ENCODE measurements at places on chromosomes 6 and 20.

DNA sequence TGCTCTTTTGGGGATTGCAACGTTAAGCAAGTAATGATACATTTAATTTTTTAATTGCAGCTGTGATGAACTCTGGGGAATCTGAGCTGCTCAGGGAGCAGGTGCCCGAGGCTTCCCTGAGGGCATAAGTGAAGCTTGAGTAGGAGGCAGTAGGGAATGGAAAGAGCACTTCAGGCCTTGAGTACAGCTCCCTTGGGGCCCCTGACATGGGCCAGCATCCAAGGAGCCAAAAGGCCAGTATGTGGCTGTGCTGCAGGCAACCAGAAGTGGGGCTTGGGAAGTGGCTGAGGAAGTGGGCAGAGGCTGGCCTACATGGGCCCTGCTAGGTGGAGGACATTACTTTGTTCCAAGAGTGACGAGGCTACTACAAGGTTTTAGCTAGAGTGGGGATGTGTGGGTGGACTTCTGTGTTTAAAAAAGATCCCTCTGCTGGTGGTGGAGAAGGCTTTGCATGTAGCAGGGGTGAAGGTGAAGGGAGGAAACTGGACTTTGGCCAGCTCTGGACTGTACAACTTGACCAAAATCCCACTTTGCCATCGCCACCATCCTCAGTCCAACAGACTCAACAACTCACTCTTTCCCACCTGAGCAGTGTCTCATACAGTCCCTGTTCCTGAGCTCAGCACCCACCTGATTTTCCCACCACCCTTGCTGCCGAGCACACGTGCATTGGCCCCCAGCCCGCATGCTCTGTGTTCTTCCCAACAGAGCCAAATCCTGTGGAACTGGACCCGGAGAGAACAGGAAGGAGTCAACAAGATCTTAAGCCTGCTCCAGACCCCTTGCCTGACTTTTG lies 10.9 kb upstream of the ZNF831 start:
- peak overlapping the region; percentile 56 for H3K4me3 ChIP-seq
- H3K27me3 ChIP-seq = no peaks in the 10 kb centered on the region
- no peak for DNase-seq
- no peaks in the 10 kb centered on the region for H3K36me3 ChIP-seq

DNA sequence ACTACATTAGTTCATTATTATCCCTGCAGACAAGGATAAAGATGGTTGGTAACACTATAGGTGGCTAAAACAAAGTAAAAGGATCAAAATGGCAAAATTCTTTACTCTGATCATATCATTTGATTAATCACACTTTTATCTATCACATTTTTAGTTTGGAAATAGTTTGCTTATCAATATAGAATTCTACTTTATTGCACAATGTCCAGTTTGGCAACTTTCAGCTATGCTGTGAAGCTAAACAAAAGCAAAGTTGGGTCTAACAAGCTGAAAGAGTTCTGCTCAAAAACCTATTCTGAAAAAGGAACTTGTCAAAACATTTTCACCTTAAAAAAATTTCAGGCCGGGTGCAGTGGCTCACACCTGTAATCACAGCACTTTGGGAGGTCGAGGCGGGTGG lies 7.9 kb upstream of the LATS1 start:
- H3K27ac ChIP-seq = no peak overlapping the region
- DNase-seq = no peak
- H3K36me3 ChIP-seq = peaks cover 14% of the 10 kb centered on the region
- no peaks in the 10 kb centered on the region for H3K4me1 ChIP-seq

DNA sequence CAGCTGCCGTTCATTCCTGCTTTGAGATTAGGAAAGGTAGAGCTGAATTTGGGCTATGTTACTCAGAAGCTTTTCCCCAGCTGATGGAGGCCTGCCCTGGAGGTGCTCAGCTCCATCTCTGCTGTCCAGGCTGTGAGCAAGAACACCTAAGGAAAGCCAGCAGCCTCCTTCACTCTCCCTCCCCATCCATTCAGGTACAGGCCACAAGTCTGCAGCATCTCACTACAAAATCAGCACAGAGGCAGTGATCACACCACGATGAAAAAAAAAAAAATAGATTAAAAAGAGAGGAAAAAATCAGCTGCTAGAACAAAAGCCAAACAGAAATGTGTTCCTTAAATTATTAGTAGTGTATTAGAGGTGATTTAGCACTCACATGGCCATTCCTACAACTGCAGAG lies 515.0 kb downstream of the CDH26 start:
- H3K27me3 ChIP-seq = no peaks in the 10 kb centered on the region
- H3K4me1 ChIP-seq = no peaks in the 10 kb centered on the region
- H3K4me3 ChIP-seq = no peak overlapping the region
- DNase-seq = no peak
- H3K27ac ChIP-seq = no peak overlapping the region

DNA sequence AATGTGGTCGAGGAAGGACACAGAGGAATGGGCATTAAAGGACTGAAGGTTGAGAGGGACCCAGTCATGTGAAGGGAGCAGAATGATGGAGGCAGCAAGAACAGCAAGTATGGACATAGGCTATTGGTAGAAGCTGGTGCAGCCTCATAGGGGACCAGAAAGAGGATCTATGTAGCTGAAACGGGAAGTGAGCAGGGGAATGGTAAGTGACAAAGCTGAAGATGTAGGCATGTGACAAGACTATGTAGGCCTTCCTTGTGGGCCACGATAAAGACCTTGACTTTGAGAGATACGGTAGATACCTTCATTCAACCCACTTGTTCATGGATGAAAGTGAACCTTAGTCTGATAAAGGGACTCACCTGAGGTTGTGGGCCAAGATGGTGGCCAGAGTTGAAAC lies 3.5 kb downstream of the CTNNBL1 start:
- H3K4me3 ChIP-seq = no peak overlapping the region
- no peak for DNase-seq
- peaks cover 26% of the 10 kb centered on the region for H3K4me1 ChIP-seq
- no peaks in the 10 kb centered on the region for H3K36me3 ChIP-seq
- H3K27me3 ChIP-seq = no peaks in the 10 kb centered on the region
- H3K27ac ChIP-seq = no peak overlapping the region

DNA sequence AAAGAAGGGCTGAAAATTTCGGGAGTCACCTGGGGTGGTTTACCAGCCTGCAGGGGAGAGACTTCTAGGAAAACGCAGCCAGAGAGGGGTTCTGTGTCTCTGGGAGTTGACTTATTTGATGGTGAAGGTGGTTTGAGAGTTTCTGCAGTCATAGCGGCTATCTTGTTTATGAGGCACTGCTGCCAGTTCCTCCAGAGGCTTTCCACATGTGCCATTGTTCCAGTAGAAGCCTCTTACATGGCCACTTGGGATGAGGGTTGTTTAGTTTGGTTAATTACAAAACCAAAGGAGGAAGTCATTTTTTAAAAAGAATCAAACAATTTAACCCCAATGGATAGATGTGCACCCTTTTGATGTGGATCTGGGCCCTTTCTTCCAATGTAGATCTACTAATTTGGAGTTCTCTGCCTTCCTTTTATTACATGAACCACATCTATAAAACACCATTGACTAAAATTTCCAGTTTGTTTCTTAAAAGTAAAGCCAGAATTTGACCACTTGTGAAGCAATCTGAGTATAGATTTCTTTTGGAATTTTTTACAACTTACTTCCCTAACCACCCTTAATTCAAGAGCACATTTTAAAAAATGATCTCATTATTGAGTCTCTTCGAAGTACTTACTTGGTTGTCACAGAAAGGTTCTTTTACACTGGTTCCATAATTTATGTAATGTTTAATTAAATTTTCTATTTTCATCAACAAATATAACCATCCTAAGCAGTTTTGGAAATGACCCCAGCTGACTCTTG lies 97.6 kb downstream of the TCP11 start:
- no peak for DNase-seq
- no peak overlapping the region for H3K4me3 ChIP-seq
- peak overlapping the region; percentile 62 for H3K27ac ChIP-seq
- no peaks in the 10 kb centered on the region for H3K36me3 ChIP-seq

DNA sequence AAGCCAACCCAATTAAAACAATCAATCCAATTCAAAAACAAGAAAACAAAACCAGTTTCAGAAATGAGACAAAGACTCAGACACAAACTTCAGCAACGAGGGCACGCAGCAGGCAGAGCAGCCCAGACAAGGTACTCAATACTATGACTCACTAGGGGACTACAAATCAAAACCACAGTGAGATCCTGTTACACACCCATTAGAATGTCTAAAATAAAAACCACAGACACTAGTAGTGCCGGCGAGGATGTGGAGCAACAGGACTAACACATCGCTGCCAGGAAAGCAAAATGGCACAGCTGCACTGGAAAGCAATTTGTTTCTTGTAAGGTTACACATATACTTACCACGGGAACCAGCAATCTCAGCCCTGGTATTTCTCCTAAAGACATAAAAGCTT lies 28.4 kb upstream of the MAS1L start:
- H3K36me3 ChIP-seq = no peaks in the 10 kb centered on the region
- no peak for DNase-seq
- no peak overlapping the region for H3K27ac ChIP-seq
- H3K27me3 ChIP-seq = no peaks in the 10 kb centered on the region

DNA sequence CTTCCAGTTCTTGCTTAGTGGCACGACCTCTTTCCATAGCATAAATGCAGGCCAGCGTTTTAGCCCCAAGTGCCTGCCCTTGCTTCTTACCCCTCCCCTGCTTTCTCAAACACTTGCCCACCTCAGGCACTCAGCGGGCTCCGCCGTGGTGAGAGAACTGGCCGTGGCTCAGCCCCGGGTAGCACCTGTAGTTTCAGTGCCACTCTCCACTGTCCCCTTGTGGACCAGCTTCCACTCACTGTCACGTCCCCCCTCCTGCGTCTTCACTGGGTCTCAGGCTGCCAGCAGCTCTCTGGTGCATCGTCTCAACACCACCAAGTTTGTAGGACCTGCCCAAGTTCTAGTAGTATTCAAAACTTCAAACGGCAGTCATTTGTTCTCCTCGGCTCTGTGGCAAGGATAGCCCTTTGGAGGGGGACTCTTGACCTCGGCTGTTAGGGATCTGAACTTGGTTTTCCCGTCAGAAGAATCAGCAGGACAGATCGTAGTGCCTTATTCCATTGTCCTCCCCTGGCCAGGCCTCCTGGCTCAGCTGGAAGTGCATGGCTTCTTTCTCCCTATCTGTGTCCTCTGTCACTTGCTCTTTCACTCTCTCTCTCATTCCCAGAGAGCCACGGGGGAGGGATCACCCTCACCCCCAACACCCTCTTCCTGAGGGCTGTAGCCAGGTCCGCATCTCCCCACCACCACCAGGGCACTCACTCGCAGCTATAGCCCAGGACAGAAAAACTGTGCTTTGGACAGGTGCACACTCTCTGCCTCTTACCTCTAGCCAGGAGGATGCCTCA lies 44.6 kb downstream of the STK35 start:
- no peak overlapping the region for H3K4me3 ChIP-seq
- no peaks in the 10 kb centered on the region for H3K27me3 ChIP-seq
- H3K4me1 ChIP-seq = no peaks in the 10 kb centered on the region
- DNase-seq = no peak

All from thoracic aorta (tissue), 2 donors.